Stimulated activated CD4-positive, alpha-beta T cell treated with anti-CD3 and anti-CD28 coated beads, TNF-alpha, amount 100 ng/mL, for 1 hour (primary cell): ENCODE measurements at places on chromosomes 2 and 18.

DNA sequence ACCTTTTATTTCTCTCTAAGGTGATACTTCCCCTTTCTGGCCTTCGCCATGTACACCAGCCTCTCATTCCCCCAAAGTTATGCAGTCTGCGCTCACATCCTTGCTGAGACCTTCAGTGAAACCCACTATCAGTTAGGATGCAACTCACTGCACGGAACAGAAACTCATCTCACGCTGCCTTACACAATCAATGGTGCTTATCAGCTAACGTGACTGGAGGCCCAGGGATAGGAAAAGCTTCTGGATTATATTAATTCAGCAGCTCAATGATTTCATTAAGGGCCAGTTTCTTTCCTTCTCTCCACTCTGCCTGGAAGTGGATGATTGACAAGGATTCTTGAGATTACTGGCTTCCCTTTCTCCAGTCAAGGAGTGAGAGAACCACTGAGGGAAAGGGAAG is 44.8 kb downstream of the CDH2 start:
- DNase-seq = no peak

GRCh38 chr2:133568172-133568571 is at the start of gene NCKAP5:
TSS of gene NCKAP5 (minus strand) at chr2:133568463. CDS start at chr2:133517526, 50,937 bp downstream.
- DNase-seq = no peak

DNA sequence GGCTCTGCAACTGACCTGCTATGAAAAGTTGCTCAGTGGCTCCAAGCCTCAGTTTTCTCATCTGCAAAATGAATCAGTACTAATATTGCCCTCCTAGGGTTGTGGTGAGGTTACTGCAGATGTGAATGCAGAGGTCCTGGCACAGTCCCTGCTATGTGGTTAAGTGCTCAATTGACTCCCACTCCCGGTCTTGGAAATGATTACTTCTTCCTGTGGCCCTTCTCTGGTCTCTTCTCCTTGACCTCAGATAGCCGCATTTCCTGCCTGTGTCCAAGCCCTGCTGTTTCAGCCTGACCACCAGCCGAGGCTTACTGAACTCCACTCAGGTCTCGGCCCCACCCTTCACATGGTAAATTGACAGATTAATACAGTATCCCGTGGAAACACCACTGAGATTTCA is 26.3 kb downstream of the CNGA3 start:
- no peak for DNase-seq

DNA sequence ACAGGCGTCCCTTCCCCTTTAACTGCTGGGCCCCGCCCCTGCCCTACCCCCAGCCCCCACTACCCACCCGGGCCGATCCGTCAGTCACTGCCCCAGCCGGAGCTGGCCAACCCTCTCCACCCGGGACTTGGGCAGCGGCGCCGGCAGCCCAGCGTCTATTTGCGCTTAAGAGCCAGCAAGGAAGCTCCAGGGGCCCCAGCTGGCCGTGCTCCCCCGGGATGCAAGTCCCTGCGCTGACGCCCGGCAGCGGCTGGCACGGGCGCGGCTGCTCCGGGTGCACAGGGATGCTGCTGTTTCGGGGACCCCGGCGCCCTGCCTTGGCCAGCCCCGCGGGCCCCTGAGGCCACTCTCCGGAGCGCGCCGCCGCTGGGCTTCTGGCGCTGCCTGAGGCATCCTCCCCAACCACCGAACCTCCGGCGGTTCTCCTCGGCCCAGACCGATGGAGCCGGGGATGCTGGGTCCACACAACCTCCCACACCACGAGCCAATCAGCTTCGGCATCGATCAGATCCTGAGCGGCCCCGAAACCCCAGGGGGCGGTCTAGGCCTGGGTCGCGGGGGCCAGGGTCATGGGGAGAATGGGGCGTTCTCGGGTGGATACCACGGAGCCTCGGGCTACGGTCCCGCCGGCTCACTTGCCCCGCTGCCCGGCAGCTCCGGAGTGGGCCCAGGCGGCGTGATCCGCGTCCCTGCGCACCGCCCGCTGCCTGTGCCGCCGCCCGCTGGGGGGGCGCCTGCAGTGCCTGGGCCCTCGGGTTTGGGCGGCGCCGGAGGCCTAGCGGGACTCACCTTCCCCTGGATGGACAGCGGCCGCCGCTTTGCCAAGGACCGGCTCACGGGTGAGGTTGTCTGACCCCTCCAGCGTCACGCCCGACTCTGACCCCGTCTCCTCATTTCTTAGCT is at the start of gene TLX2:
TSS of gene TLX2 (plus strand) at position 83 of the 903 bp plus-strand sequence. CDS start at position 440, 357 bp downstream.
- DNase-seq = no peak

- DNase-seq = no peak
Measured at GRCh38 chr2:158740621-158741020, 54.5 kb upstream of the DAPL1 start.

DNA sequence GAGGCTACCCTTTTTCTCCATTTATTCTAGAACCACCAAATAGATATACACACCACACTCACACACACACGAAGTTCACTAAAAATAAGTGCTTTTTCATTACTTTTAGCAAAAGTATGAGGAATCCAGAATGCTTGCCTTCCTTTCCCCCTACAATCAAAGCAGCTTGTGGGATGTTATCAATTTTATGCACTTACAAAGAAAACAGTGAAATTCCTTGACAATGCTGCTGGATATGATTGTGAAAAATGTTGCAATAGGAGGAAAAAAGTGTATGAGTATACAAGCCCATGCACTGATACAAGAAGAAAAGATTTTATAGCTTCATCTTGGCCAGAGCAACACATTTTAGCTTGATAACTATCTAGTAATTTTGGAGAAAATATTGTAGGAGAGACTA is 269.2 kb downstream of the XIRP2 start:
- DNase-seq = no peak
